Stimulated activated CD4-positive, alpha-beta T cell treated with anti-CD3 and anti-CD28 coated beads, Interleukin-4, amount 100 ng/mL, for 4 hours (primary cell): ENCODE measurements at places on chromosomes 12 and 14.

- DNase-seq = no peak
Observed at GRCh38 chr14:51236314-51236713, 3.7 kb upstream of the TMX1 start.

GRCh38 chr12:131264635-131265034 lies 310.9 kb downstream of the ADGRD1 start:
- DNase-seq = no peak

GRCh38 chr14:101246894-101247841 lies 314.1 kb upstream of the DIO3 start:
- DNase-seq = no peak

DNA sequence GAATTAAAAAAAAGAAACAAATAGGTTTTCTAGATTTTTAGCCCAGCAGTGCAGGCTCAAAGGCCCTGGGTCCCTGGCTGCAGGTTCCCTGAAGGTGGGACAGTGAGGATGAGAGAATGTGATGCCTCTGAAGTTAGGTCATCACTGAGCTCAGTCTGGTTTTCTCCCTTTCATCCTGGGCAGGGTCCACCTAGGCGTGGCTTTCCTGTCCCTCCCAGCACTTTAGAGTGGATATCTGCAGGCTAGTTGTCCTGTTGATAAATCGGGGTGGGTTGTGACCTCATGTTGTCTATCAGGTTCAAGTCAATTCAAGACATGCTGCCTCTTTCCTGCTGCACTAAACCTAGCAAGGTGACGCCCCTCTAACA lies 60.9 kb downstream of the MAP1LC3B2 start:
- no peak for DNase-seq

DNA sequence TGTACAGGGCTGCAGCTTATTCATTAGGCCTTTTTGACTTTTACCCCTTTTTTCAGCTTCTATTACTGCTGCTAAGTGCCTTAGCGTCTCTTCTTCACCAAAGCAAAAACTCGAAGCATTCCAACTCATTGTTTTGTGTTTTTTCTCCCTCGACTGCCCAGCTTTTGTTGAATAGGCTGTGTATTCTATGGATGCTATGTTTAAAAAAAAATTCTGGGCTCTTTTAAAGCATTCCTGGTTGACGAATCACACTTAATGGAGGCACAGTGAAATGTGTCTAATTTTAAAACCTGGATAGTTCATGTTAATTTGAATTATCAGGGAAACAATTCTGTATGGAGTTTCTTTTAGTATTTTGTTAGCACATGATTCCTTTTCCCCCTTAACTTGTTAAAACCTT lies 29.7 kb downstream of the KTN1 start:
- DNase-seq = no peak

DNA sequence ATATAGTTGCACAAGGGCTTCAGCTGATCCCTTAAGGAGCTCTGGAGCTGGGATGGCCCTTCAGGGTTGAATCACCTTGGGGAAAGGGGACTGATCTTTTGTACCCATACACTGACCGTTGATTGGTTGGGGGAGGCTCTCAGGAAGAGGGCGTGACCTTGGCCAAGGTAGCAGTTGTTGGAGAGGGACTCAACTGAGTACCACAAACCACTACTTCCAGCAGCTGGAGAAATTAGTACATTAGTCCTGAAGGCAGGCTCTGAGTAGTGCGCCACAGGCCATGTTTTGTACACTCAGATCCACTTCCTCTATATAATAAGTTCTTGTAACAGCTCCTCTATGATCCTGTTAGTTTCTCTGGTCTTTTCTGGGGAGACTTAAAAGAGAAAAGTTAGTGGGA lies 317.6 kb downstream of the CCDC91 start:
- no peak for DNase-seq

DNA sequence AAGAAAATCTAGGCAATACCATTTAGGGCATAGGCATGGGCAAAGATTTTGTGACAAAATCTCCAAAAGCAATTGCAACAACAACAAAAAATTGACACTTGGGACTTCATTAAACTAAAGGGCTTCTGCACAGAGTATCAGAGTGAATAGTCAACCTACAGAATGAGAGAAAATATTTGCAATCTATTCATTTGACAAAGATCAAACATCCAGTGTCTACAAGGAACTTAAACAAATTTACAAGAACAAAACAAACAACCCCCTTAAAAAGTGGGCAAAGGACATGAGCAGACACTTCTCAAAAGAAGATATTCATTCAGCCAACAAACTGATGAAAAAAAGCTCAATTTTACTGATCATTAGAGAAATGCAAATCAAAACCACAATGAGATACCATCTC lies 44.1 kb upstream of the PZP start:
- no peak for DNase-seq

- DNase-seq = no peak
Observed at GRCh38 chr14:58947156-58947555, 241.3 kb upstream of the DAAM1 start.

DNA sequence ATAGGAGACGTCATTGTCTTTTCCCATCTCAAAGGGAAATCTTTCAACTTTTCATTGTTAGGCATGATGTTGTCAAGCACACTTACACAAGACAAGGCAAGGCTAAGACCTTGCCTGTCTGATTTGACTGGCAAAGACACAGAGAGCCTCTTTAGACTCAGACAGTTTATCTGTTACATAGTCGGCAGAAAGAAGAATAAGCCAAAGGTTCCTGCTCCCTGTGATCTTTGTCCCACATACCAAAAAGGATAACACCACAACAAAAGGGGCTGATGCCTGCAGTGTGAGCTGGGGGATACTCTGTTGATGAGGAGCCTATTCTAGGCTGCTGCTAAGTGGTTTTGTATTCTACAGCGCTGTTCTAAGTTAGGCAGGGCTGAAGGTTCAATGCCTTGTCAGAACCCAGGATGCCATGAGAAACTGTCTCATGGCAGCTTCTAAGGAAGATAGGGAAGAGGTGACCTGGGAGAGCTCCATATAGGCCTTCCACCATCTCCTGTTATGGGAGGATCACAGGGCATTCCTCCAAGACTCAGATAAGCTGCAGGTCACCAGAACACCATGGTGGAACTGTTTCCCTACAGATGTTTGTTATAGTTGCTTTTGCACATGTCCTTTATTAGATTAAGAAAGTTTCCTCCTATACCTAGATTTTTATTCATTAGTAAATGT lies 12.7 kb downstream of the ERC1 start:
- no peak for DNase-seq

- DNase-seq = no peak
Observed at GRCh38 chr12:121279507-121279915, 17.0 kb downstream of the CAMKK2 start.

- DNase-seq = no peak
Observed at GRCh38 chr14:71397371-71397770, 490.1 kb downstream of the PCNX1 start.
